ENCODE measurements at places on chromosomes 3 and 15. TPM values are rescaled to one million over a fixed set of nuclear protein-coding genes. Genes with fewer than 3 reads are reported as not detected.

PLSCR5 gene
- not detected for total RNA-seq

CPEB1 gene
- 2.4 TPM for total RNA-seq

ADAMTS9 gene
- 0.87 TPM for total RNA-seq

CYP19A1 gene
- 0.16 TPM for total RNA-seq

ADIPOQ gene
- total RNA-seq = not detected

TMC3 gene
- total RNA-seq = not detected

LPCAT4 gene
- total RNA-seq = 49.5 TPM

SLC9C1 gene
- total RNA-seq = not detected

ESYT3 gene
- total RNA-seq = 0.64 TPM

TUSC7 gene
- not detected for total RNA-seq

CHRD gene
- total RNA-seq = 0.29 TPM

BRPF1 gene
- 19.4 TPM for total RNA-seq

GNAT1 gene
- total RNA-seq = not detected

TBC1D23 gene
- 13.2 TPM for total RNA-seq

CPLX3 gene
- total RNA-seq = not detected

LMOD3 gene
- total RNA-seq = not detected

OR5H14 gene
- not detected for total RNA-seq

PCNP gene
- 122 TPM for total RNA-seq

BOC gene
- 8.2 TPM for total RNA-seq

COLQ gene
- 0.34 TPM for total RNA-seq

DGKG gene
- total RNA-seq = 12.1 TPM

TNNC1 gene
- total RNA-seq = 1.4 TPM

LMAN1L gene
- not detected for total RNA-seq

LARP6 gene
- total RNA-seq = 66.0 TPM

RAB6B gene
- 1.7 TPM for total RNA-seq

ISLR gene
- 0.14 TPM for total RNA-seq

KLF15 gene
- not detected for total RNA-seq

PPP1R14D gene
- 0.28 TPM for total RNA-seq

ARRDC4 gene
- 0.23 TPM for total RNA-seq

PLCH1 gene
- total RNA-seq = 1.4 TPM

SH2D7 gene
- not detected for total RNA-seq

GOLGA8G gene
- total RNA-seq = not detected

SCG5 gene
- 2.5 TPM for total RNA-seq

SOX2 gene
- total RNA-seq = 0.87 TPM

FOXP1 gene
- total RNA-seq = 10.8 TPM

SLC22A13 gene
- total RNA-seq = not detected

GUCA1C gene
- not detected for total RNA-seq

DPPA2 gene
- not detected for total RNA-seq

CORO2B gene
- 3.8 TPM for total RNA-seq

Measured in A549 treated with RU486 at 1 μM for 4 hours (cell line).